Purkinje cell (primary cell): ENCODE measurements at places on chromosomes 6 and 20. TPM values are rescaled to one million over a fixed set of nuclear protein-coding genes. Genes with fewer than 3 reads are reported as not detected.

DLL1 gene
- polyA plus RNA-seq = 0.17 and 1.3 TPM in 2 replicates

RAB5IF gene
- polyA plus RNA-seq = 75.4 and 83.4 TPM in 2 replicates

GHRH gene
- polyA plus RNA-seq = not detected in 2 replicates

CFAP206 gene
- polyA plus RNA-seq = 3.8 and 5.3 TPM in 2 replicates

VGLL2 gene
- polyA plus RNA-seq = not detected in 2 replicates

KCNQ2 gene
- polyA plus RNA-seq = 8.7 and 11.4 TPM in 2 replicates
